Right hindlimb (tissue), 1 donor: ENCODE measurements at places on chromosomes 1 and 21.
A peak's percentile ranks its signal among the peaks of the same experiment; 100 is the strongest.

- DNase-seq, result no peak
Measured at GRCh38 chr1:240806200-240806745, 194.3 kb upstream of the GREM2 start.

DNA sequence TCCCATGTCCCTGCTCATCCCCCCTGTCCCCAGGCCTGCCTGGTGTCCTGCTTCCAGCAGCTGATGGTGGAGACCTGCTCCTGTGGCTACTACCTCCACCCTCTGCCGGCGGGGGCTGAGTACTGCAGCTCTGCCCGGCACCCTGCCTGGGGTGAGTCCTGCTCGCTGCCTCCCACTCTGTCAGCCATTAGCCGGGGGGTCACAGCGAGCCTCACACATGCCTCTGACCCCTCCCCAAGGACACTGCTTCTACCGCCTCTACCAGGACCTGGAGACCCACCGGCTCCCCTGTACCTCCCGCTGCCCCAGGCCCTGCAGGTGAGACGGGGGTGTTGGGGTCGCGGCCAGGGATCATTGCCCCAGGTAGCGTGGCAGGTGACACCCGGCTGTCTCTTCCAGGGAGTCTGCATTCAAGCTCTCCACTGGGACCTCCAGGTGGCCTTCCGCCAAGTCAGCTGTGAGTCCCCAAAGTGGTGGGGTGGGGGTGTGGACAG lies 10.0 kb downstream of the SCNN1D start:
- DNase-seq, result no peak

GRCh38 chr1:109630898-109631512 lies 11.4 kb downstream of the AMPD2 start:
- no peak for DNase-seq

GRCh38 chr21:20404915-20405314 lies 593.3 kb upstream of the NCAM2 start:
- DNase-seq, result no peak

DNA sequence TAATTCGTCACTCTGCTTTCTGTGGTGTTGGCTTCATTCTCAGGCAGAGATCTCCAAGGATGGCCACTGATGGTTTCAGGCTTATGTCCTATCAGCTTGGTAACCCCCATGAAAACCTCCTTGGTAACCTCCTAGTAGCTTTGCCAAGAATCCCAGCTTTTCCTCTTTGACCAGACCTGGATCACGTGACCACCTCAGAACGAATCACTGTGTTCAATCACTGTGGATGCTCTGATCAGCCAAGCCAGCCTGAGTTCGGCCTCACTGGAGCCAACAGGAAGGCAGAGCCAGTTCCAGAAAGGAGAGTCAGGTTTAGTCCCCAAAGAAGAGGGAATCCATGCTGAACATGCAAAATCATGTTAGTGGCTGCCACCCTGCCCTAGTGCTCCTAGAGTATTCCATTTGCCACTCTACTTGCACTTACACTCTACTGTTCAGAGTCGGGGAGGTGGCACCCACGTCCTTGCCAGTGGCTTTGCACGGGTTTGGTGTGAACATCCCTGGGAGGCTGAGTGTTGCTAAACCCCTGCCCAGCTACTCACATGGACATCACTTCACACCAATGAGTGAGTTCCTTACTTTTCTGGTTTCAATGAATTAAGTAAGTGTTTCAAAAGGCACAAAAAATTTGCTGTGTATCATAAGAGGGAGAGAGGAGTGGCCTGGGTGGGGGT lies 33.5 kb upstream of the SSBP3 start:
- DNase-seq, result no peak

GRCh38 chr21:44756423-44757185 lies 45.0 kb downstream of the UBE2G2 start:
- DNase-seq, result no peak

DNA sequence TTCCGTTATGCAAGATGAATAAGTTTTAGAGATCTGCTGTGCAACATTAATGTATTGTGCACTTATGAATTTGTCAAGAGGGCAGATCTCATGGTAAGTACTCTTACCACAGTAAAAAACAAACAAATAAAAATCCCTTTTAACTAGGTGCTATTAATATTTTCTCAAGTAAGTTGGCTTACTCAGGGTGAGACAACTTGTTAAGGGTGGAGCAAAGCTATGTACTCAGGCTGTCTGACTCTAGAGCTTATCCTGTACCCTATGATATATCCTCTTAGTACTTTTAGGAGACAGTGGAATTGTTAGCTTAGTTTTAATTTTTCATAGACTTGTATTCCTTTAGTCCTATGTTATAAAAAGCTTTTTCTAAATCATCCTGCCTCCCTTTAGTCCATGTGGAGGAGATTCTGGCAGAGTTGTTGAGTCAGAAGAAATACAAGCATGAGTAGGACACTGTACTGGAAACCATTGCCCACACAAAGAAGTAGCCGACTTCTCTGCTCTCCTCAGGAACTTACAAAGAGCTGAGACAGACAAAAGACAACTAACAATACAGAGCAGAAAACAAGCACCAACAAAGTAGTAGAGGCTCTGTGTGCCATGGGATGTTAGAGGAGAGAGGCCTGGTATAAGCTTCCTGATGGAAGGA lies 49.2 kb downstream of the S1PR1 start:
- no peak for DNase-seq

DNA sequence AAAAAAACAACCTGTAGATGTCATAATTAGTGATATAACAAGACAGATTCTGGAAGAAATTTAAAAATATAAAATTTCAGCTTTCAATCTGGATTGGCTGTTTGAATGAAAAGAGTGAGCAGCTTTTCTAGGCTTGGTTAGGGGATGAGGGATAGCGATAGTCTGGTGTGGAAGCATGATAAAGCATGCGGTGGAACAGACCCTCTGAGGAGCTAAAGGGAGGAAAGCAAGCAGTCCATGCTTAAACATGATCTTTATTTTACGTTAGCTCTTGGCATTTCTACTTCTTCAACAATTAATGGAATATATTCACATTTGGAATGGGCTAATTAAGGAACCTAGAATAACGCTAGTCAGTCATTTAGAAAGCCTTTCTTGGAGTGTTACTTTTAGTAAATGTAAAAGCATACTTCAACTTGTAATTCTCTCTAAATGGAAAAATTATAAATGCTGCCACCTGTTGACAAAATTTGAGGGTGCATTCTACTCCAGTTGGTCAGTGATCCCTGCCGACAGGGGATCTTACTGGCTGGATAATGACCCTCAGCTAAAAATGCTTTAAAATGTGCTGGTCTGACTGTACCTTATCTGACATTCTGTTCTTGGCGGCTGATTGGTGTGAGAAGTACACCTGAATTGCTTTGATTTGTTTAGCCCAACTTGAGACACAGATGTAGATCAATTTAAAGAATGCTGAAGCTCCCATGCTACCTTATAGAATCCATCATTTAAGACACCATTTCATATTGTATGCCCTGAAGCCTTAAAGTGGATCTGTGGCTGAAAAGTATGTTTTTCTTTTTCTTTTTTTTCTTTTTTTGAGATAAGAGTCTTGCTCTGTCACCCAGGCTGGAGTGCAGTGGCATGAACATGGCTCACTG lies 61.2 kb downstream of the AK4 start:
- DNase-seq, result peak; percentile 35

GRCh38 chr21:38852278-38852677 lies 46.5 kb downstream of the ETS2 start:
- no peak for DNase-seq

- DNase-seq, result no peak
Measured at GRCh38 chr1:184695023-184695422, 59.6 kb downstream of the EDEM3 start.

- no peak for DNase-seq
Measured at GRCh38 chr1:195948123-195948895, 659.9 kb downstream of the KCNT2 start.

DNA sequence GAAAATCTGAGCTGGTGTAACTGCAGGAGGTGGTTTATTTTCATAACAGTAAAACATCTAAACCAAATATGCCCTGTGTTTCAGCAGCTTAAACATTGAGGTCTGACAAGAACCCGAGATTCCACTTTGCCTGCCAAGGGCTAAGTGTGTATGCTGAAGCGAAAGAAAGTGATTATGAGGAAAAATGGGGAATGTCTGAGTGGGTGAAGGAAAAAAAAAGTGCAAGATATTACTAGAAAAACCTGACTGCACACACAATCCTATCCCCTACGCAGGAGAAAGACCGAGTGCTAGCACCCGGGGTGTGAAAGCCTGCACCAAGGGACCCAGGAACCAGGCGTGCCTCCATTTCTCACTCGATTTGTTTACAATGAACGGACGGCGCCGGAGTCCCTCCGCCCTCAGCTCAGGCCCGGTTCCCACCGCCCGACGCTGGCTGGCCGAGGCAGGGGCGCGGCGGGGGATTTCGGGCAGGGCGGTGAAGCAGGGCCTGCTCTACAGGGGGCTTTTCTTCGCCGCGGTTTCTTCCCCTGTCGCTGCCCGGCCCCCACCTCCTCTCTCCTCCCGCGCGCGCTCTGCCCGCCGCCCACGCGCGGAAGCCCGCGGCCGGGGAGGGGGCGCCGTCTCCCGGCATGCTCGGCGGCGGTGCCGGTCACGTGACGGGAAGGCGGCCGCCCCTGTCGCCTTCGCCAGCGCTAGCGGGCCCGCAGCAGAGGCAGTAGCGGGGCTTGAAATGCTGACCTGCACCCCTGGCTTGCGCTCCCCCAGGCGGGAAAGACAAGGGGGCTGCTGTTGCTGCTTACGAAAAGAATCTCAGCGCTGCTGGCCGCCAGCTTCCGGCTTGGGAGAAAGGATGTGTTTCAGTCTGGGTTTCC lies 35.9 kb downstream of the ITPKB start:
- peak; percentile 89 for DNase-seq

GRCh38 chr1:78035121-78035520 lies 10.6 kb upstream of the GIPC2 start:
- no peak for DNase-seq

- no peak for DNase-seq
Measured at GRCh38 chr1:111198836-111199235, 1.6 kb downstream of the DENND2D start.

GRCh38 chr1:159015440-159015909 lies 5.8 kb downstream of the IFI16 start:
- no peak for DNase-seq

- DNase-seq, result no peak
Measured at GRCh38 chr1:172112576-172112975, 271.3 kb downstream of the DNM3 start.

- no peak for DNase-seq
Measured at GRCh38 chr1:54332781-54333585, 73.2 kb downstream of the SSBP3 start.

DNA sequence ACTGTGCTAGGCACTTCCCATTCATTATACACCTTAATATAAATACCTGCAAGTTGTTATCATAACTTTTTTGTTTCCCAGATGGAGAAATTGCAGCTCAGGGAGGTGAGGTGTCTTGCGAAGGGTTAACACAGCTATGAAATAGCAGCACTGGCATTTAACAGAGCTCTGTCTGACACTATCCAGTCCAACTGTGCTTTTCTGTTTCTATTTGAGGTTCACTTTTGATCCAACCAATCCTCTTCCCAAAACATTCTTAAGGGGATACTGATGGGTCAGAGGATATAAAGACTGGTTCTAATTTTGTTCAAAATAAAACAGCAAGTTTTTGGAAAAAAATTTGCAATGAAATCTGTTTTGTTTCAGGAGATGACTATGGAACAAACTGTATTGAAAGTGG lies 46.5 kb upstream of the C8B start:
- DNase-seq, result no peak

DNA sequence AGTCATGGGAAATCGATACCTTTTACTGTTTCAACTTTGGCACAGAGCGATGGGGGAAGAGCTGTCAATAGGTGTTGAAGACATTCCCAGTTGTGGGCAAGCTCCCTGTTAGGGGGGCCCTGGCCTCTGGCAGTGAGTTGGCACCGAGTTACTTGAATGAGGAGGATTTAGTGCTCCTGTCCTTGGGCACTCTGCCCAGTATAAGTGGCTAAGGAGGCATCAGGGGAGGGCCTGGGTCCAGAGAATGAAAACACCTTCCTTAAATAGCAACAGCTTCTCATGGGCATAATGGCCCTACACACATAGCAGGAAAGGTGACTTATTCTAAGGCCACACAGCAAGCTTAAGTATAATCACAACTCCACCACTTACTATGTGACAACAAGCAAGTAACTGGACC lies 664.4 kb downstream of the PTPRU start:
- DNase-seq, result peak; percentile 27

- DNase-seq, result no peak
Measured at GRCh38 chr1:151541752-151542151, 1.6 kb downstream of the TUFT1 start.

GRCh38 chr1:57623791-57624538 lies 200.1 kb upstream of the DAB1 start:
- DNase-seq, result no peak

GRCh38 chr1:109309347-109309746 lies 2.5 kb upstream of the MYBPHL start:
- DNase-seq, result no peak

GRCh38 chr1:100485855-100486258 lies 52.1 kb upstream of the GPR88 start:
- no peak for DNase-seq

GRCh38 chr1:43255438-43256210 lies 14.2 kb upstream of the TMEM125 start:
- no peak for DNase-seq

- DNase-seq, result no peak
Measured at GRCh38 chr1:72516826-72517225, 234.5 kb upstream of the NEGR1 start.

GRCh38 chr21:35020902-35021301 lies 28.2 kb downstream of the RUNX1 start:
- DNase-seq, result no peak

GRCh38 chr1:33971913-33972312 lies 108.0 kb downstream of the HMGB4 start:
- DNase-seq, result no peak

GRCh38 chr1:119549719-119550132 lies 42.7 kb downstream of the HSD3B1 start:
- peak; percentile 80 for DNase-seq

DNA sequence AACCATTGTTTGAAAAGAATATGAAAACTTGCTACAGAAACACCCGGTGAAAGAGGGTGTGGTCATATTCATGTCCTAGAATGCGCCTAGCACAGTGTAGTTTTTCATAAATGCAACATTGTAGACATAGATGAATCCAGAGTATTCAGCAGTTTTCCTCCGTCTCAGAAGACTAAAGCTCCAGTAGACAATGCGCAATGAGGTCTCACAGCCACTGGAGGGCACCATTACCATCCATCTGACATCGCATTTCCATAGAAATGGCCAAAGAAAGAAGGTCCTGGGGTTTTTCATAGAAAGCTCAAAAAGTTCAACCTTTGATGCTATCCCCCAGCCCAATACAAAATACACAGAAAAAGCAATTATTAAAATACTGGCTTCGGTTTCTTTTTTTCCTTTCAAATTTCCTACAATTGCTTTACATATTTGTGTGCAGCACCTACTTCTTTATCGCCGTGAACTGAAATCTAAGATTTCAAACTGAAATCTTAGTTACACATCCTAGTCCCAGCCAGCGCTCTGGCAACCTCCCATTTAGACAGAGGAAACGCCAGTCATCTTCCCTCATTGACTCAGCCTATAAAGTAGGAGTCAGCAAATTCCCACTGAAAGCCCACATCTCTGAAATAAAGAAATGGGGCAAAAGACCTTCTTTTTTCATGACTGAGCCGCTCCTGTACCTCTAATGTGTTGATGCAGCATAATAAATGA lies 3.9 kb upstream of the CD58 start:
- peak; percentile 79 for DNase-seq

GRCh38 chr1:147753081-147753480 lies 7.3 kb downstream of the GJA5 start:
- no peak for DNase-seq
